ENCODE measurements at places on chromosomes 4 and X.

DNA sequence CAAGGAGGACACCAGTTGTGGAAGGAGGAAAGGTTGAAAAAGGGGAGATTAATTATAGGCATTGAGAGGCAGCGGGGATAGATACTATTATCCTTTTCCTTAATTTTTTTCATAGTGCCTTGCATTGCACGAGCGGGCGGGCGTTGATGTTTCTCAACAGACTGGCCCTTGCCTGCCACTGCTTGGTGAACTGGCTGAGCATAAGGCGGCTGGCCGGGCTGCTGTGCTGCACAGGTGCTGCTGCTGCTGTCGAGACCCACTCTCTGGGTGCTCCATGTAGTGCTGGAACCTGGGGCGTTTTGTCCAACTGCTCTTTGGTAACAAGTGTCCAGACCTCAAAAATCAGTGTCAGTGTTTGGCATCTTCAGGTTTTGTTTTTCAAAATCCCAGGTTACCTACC is 83.3 kb upstream of the PAQR3 start:
- no peak for DNase-seq

- no peak for DNase-seq
Observed at GRCh38 chr4:82789025-82789776, 9.4 kb downstream of the SCD5 start.

GRCh38 chr4:59759082-59759825 is 1440.9 kb upstream of the ADGRL3 start:
- no peak for DNase-seq

- no peak for DNase-seq
Observed at GRCh38 chr4:55291227-55291640, 54.8 kb upstream of the SRD5A3 start.

GRCh38 chrX:153861733-153862310 is 24.2 kb downstream of the L1CAM start:
- DNase-seq: no peak

GRCh38 chr4:140168474-140168873 is 14.5 kb upstream of the MAML3 start:
- no peak for DNase-seq

DNA sequence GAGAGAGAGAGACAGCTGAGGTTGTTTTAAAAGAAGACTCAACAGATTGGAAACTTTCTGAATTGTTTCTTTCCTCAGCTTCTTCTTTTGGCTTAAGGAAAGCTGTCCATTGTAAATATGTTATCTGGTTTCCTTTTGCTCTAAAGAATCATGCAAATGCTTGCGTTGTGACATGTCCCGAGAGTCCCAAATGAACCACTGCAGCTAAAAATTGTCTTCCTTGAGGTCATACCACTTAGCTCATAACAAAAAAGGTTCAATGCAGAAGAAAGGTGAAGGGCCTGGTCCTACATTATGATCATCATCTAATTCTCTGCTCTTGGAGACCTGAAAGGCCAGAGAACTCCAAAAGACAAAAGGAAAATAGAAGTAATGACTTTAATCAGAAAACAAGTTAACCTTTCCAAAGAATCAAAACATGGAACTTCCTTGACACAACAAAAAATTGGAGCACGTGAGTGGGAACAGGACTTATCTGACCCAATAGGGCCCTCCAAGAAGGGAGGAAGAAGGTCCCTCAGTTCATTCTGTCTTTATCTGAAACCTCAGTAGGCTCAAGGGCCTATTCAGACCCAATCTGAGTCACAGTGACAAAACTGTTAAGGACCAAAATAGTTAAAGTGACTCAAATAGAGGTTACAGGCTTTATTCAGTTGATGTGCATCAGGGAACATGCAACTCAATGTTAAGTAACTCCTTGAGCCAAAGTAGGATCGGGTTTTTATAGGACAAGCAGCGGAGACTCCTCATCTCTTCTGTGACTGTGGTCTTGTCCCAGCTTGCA is 14.7 kb upstream of the VSIG1 start:
- DNase-seq: no peak

DNA sequence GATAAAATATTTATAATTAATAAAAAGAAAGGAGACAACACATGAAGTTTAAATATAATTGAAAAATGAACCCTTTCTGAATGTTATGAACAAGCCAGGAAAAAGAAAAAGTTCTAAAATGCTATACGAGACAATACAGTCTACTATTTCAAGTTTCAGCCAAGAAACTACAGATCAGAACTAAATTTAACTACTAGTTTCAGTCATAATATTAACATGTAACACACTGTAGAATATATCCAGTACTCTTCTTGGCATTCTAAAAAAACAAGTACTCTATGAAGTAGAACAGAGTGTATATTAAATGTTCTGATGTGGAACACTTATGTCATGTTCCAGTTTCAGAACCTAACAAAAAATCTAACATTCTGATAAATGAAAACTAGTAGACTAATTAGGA is 679.7 kb downstream of the FAT4 start:
- no peak for DNase-seq

DNA sequence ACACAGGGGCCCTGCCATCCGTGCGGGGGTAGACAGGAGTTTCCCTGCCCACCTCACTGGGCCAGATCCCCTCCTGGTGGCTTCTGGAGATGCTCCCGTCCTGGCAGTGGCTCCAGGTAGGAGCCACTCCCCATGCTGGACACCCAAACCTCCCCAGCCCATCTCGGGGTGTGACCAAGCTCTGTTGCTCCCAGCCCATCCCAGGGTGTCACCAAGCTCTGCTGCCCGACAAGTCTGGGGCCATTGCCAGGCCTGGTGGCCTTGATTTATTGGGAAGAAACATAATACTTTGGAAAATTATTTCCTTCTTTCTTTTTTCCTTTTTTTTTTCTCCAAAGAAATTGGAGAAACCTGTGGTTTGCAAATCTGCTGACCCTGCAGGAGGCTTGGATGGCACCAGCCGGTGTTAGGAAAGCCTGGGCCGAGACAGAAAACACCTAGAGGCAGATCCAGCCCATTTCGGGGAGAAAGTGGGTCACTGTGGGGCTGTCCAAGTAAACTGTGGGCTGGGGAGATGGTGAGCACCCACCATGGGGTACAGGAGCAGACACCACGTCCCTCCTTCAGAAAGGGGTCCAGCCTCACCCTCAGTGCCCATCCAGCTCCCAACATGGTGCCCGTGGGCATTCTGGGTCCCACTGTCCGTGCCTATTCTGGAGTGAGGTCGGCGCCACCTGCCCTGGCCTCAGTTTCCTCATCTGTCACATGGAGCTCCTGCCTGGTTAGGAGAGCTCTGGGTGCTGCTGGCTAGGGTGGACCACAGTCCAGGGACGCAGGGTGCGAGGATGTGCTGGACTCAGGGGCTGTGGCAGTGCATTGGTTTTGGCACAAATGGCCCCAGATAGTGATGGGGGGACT is 59.4 kb upstream of the ADRA2C start:
- DNase-seq: no peak

- no peak for DNase-seq
Observed at GRCh38 chr4:14896656-14897175, 105.6 kb upstream of the CPEB2 start.

DNA sequence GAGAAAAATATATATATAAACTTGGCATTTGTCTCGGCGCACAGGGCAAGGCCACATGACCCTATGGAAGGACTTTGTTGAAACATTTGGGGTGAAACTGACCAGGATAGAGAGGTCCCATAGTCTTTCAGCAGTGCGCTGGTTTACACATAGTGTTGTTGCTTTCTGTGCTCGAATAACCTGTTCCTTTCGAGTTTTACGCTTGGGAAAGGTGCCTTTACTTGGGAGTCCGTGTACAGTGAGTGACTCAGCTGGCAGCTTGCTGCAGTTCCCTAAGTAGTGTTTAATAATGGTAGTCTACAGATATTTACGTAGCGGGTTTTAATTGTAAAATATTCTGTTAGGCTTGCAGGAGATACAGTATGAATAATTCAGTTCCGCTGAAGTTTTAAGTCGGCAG is 578 bp downstream of the APOOL start:
- DNase-seq: no peak

DNA sequence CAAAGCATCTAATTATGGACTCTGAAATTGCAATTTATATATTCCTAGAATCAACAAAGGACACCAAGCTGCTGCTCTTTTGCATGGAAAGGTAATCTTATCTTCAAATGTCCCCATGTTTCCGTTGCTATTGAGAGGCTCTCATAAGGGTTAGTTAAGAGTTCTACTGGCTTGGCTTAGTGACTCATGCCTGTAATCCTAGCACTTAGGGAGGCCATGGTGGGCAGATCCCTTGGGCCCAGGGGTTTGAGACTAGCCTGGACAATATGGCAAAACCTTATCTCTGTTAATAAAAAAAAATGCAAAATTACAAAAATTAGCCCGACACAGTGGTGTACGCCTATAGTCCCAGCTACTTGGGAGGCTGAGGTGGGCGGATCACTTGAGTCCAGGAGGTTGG is 93.4 kb upstream of the RAPGEF2 start:
- no peak for DNase-seq
